ENCODE measurements at places on chromosomes 1 and 21. TPM values are rescaled to one million over a fixed set of nuclear protein-coding genes. Genes with fewer than 3 reads are reported as not detected.

The SUSD4 gene
- total RNA-seq = 1.2 TPM

The BARHL2 gene
- not detected for total RNA-seq

The NEGR1 gene
- 7.0 TPM for total RNA-seq

DNA sequence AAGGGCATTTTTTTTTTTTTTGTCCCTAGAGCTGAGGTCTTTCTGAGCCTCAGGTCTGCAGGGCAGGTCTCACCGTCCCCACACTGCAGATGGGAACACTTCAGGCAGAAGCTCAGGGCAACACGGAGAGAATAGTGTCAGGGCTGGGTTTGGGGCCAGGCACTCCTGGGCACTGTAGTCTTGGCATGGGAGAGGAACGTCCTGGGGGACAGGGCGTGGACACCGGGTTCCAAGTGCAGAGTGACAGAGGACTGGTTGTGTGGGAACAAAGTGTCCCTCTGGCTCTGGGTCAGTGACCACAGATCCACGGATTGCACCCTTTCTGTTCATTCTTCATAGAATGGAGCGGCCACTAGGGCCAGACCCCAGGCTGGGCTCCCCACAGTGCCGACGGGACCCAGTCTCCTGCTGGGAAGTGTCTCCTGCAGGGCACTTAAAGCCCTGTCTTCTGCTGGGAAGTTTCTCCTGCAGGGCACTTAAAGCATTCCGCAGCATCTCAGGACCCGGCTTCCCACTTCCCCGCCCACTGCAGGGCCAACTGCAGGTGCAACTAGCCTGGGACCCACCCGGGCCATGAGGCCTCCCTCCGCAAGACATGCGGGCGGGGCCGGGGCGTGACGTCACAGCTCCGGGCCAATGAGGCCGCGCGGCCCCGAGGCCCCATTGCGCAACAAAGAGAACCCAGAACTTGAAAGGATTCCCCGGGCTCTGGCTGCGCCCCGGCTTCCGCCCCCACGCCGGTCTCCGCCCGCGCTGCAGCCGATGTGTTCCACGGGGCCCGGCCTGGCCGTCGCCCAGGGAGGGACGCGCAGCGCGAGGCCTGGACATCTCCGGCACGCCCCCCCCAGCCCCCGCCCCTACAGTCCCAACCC is 1.2 kb downstream of the GPR153 start:
- peak; percentile 86 for DNase-seq

- no peak for DNase-seq
These were observed 366.7 kb downstream of the CAMTA1 start for GRCh38 chr1:7151978-7152377.

DNA sequence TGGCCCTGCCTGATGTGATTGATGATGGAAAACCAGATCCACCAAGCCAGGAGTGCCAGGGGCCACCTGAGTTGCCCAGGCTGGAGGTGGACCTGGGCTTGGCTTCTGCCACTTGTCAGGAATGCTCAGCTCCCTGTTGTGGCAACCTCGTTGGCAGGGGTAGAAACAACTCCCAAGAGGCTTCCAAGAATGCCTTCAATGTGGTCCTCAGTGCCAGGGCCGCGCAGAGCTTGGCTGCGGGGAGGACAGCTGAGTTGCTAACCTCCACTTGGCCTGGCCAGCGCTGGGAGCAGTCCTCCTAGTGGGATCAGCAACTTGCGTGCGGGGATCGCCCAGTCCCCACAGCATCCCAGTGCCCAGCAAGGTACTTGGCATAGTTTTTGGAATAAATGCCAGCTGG is 9.0 kb downstream of the MYOM3 start:
- no peak for DNase-seq

DNA sequence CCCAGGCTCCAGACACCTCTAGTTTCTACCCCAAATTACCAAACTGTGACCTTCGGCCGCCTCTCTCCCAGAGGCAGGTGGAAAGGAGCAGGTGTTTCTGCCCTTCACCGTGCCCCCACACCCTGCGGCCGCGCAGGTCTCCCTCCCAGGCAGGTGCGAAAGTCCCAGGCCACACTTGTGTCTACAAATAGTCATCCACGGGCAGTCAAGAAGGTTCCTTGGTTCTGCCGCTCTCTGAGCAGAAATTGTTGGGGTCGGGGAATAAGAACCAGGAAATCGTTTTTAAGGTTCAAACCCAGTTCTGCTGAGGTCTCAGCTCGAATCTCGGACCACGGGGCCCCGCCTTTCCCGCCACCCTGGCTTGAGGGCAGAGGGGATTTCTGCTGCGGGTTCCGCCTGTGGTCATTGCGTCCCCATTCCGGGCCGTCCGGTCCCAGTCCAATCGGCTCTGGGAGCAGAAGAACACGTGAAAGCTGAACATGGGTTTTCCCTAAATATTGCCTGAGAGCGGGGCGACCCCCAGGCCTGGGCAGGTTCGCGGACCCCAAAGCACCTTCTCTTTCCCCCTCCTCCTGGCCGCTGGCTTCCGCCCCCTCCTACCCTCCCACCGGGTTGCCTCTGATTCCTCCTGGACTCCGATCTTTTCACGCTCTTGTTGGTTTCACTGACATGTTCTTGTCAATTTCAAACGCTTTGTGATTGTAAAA is 1.2 kb upstream of the ATF3 start:
- DNase-seq = peak; percentile 55

DNA sequence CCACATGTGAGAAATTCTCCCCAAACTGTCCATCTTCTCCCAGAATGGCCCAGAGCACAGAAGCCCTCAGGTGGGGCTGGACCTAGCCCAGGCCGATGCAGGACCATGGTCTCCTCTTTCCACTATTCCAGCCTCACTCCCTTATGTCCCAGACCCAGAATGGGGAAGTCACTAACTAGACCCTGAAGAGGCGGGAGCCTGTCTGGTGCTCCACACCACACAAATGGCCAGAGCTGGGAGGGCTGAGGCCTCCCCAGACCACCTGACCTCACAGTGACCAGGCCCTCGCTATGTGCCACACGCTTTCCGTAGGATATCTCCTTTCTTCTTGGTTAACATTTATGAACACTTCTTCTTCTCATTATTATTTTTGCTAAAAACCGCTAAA is 54.9 kb upstream of the EDN2 start:
- peak; percentile 1 for DNase-seq

DNA sequence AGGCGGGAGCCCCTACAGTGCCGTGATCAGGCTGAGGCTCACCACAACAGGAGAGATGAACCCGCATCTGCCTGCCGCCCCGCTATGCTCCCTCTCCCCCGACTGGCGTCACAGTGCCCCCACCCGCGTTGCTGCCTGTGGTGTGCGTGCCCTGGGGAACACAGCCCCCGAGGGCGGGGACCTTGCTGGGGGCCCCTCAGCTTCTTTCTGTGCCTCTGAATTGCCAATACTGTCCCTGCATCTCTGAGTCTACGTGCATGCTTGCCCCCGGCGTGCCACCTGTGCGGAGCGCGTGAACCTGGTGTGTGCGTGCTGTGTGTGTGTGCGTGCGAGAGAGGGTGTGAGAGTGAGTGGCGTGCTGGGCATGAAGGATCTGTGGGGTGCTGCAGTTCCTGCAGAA is 10.3 kb downstream of the PARS2 start:
- DNase-seq = no peak

GRCh38 chr21:33801424-33802405 is 113.9 kb downstream of the ATP5PO start:
- no peak for DNase-seq

DNA sequence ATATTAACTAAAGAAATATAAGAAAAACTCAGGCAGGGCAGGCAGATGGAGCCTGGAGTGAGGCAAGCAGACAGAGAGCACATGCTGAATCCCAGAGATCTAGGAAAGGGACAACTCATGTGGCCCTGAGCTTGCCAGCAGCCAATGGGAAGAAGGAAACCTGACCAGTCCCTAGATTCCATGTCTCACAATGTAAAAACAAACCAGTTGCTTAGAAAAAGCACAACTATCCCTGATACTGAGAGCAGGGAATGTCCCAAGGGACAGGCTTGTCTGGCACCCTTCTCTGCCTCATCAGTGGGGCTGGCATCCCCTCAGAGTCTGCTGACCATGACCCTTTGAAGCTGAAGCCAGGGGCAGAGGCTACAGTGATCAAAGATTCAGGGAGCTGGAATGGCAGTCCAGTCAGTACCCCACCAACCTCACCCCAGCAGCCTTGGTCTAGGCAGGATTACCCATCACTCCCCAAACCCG is 27.8 kb downstream of the HSPG2 start:
- DNase-seq = no peak

- no peak for DNase-seq
These were observed 22.3 kb upstream of the SNRPE start for GRCh38 chr1:203839081-203839480.

- DNase-seq = peak; percentile 53
These were observed 17.2 kb upstream of the RLF start for GRCh38 chr1:40143891-40144575.

All from transverse colon (tissue), 4 donors.